ENCODE measurements at places on chromosomes 2 and 18.

GRCh38 chr2:111024496-111024895, 96.2 kb upstream of the BCL2L11 start:
- no peak for DNase-seq

DNA sequence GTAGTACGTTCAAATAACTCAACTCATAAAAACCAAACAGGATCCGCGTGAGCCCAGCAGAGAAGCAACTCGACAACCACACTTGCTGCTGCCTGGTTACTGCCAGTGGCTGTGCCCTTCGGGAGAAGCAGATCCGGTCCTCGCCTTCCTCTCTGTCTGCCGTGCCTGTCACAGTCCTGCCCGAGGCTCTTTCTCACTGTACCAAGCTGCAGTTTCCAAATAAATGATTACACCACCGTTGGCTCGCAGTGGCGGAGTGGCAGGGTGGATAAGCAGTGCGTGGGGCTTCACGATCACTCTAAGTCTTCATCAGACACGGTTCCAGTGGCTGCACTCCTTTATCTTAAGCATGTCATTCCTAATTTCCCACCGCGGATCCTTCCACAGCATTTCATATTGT, 26.1 kb upstream of the SALL3 start:
- no peak for DNase-seq

GRCh38 chr2:153291718-153292117, 186.8 kb downstream of the RPRM start:
- DNase-seq, result no peak

DNA sequence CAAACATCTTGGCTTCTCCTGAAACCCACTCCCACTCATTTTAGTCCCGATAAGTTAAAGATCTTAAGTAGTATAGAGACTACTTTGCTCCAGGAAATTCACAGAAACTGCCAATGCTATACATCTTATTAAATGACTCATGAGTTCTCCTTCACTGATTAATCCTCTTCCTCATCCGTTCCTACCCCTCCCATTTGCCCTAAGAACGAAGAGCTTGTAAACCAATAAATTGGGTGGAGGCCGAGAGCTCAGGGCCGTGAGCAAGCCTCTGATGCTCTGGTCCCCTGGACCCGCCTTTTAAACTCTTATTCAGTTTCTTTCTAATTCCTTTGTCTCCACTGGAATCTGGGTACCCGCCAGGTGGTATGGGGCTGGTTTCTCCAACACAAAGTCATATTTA, 68.6 kb downstream of the METTL8 start:
- DNase-seq, result no peak

DNA sequence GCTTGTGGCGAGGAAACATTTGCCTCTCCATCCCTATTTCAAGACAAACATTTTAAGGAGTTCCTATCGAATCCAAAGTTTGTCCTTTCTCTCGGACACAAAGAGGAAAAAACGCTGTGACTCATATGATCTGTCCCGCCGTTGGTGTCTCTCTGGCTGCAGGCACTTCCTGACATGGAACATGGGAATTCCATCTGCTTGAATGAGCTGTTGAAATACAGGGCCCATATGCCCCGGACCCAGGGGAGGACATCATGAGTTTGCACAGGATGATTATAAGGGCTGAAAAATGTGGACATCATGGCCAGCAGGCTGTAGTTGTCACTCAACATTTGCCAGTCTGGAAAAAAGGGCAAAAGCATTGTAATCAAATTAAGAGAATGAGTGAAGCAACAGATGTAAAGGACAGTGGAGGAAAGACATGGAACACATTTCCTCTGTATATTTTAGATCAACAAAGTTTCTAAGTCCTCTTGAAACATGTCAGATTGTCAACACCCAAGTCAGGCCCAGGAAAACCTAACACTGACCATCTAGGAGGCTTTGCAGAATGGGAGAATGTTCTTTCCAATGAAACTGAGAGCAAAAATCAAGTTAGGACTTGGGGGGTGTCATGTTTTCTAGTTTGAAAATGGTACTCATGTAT, 103.2 kb upstream of the SMIM21 start:
- DNase-seq, result peak; percentile 21

- no peak for DNase-seq
These were observed 94.8 kb upstream of the LTBP1 start for GRCh38 chr2:32851777-32852439.

DNA sequence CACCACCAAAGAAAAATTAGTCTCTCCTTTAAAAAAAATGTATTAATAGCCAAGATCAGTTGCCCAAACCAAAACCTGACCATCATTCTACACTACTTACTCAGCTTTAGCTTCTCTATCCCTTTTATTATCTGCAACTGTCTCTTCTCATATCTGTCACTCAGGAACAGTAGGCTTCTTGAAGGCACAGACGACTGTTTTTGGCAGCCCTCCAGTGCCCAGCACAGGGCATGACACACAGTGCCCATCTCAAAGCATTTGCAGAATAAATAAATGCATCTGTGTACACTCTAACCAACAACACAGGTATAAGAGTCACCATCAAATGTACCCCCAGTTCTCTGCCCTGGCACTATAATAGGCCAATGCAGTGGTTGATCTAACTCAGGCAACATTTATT, 117.2 kb downstream of the UXS1 start:
- no peak for DNase-seq

DNA sequence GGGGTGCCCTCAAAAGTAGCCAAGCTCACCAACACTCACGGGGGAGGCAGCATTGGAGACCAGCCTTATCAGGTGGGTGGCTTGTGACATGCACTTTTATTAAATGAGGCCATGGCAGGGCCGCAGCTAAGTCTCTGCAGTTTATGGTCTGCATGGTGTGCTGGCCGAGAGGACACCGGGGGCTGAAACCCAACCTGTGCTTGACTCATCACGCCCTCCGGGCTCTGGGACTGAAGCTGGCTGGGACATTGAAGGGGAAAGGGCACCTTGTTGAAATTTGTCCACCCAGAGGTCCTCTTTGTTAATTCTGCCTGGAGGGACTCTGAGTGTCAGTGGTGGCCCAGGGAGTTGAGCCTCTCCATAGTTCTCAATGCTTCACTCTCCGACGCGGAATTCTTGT, 17.7 kb upstream of the NTSR2 start:
- DNase-seq, result no peak

GRCh38 chr2:67871686-67872412, 191.0 kb downstream of the C1D start:
- DNase-seq, result peak; percentile 86

- no peak for DNase-seq
These were observed 7.0 kb upstream of the NUP35 start for GRCh38 chr2:183117226-183117625.

- no peak for DNase-seq
These were observed 70.7 kb upstream of the HNRNPA3 start for GRCh38 chr2:177141866-177142265.

DNA sequence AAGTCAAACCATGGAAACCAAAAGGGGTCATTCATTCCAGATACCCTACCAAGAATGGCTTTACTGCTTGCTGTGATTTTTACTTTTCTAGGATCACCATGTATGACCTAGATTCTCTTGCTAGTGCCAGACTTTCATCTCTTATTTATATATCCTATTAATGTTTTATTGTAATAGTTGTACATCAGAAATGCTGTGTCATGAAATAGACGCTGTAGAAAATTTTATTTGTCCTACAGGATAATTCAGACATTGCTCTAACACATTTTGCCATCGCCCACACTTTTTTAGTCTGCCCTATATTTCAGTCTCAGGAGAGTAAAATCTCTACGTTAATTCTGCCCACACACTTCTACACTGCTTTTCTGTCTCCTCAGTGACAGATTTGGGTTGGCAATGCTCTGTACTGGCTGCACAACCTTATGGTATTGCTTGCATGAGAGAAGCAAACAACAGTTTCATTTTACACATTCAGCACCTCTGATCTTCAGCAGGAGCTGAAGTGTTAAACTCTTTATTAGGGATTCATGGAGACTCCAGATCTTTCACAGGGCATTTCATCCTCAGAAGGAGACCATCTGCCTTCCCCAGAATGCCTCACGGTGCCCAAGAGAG, 871.8 kb upstream of the CHAC2 start:
- no peak for DNase-seq

DNA sequence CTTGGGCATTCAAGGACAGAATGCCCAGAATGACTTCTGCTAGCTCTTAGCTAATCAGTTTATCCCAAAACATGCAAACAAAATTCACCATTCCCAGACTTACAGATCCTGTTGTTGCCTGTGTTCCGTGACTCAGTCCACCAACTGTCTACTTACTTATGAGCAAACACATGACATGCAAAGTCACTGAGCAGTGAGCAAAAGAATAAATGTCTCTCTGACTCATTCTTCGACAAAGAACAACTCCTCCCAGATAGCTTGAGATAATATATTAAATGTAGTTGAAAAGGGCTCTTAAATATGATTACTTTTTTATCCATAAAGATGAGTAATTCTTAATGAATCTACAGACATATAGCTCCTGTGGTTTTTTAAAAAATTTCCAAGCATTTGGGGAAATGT, 9.0 kb upstream of the CREG2 start:
- DNase-seq, result peak; percentile 81

DNA sequence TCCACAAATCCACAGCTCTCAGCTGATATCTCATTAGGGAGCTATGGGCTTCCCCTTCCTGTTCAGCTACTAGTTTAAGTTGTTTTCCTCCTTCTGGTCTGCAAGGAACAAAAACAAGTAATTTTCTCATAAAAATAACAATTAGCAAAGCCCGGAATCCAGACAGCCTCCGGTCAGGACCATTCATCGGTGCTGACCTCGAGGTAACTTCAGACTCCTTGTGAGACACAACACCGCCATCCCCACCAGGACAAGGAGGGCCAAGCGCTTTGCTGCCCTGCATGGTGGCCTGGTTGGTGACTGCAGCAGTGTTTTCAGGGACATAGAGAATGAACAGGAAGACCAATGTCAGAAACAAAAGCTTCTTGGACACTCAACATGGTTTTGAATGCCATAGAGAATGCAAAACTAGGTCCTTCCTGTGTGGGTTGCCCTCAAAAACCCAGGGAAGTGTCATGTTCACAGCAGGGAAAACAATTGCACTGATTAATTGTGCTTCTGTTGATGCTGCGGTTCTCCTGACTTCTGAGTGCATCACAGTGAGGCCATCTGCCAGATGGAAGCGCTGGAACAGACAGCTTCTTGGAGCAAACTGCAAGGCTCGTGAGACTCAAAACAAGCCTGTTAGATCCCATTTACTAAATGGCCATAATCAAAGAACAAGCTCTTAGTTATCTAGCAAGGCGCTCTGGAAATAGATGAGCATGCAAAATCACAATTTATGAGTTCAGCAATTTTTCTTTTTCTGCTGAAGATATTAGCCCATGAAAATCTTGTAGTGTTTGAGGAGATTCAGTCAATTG, 77.1 kb downstream of the HS1BP3 start:
- no peak for DNase-seq

GRCh38 chr2:74232426-74232825, 34.0 kb downstream of the MTHFD2 start:
- DNase-seq, result no peak

- DNase-seq, result no peak
These were observed 74.3 kb upstream of the TNP1 start for GRCh38 chr2:216934151-216934550.

GRCh38 chr2:230915319-230915718, 9.7 kb downstream of the GPR55 start:
- no peak for DNase-seq

DNA sequence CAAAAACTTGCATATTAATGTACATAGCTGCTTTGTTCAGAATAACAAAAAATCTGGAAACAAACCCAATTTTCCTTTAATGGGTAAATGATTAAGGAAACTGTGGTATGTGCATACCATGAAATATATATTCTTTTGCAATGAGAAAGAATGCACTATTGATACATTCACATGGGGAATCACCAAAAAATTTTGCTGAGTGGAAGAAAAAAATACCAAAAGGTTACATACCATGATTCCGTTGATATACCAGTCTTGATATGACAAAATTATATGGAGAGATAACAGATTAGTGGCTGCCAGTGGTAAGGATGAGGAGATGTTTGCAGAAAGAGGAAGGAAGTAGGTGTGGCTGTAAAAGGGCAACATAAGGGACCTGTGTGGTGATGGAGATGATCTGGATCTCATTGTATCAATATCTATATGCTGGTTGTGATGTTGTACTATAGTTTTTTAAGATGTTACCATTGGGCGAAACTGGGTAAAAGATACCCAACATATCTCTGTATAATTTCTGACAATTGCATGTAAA, 54.6 kb upstream of the BCL2L11 start:
- no peak for DNase-seq

DNA sequence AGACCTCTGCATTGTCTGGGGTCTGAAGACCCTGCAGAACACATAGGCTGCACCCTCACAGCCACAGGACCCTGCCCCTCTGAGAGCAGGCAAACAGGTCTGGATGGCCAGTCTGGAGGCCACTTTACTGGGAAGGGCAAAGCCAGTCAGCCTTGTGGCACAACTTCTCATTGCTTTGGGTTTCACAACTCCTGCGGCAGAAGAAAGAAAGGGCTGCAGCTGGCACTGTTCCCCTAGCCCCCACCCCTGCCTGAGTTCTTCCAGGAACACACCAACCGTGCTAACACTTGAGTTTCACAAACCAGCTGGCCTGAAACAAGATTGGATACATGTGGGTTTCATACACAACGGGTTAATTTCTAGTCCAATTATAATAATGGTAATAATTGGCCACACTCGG, 276.5 kb upstream of the MGAT5 start:
- DNase-seq, result no peak

DNA sequence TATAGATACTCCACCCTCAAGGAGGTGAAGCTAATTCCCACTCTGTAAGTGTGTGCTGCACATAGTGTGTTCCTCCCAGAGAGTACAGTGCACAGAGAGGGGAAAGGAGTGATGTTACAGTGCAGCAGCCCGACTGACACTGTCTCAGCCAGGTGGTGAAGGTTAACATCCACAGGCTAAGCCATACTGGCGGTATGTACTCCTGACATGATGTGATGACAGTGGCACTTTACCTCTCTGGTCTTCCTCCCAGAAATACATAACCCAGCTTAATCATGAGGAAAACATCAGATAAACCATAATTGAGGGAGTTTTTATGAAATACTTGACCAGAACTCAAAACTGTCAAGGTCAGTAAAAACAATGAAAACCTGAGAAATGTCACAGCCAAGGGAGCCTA, 107.1 kb downstream of the RAB3GAP1 start:
- DNase-seq, result no peak

GRCh38 chr2:144513388-144514101, 6.4 kb downstream of the ZEB2 start:
- no peak for DNase-seq

GRCh38 chr2:7226501-7226900, 309.3 kb downstream of the RNF144A start:
- no peak for DNase-seq

DNA sequence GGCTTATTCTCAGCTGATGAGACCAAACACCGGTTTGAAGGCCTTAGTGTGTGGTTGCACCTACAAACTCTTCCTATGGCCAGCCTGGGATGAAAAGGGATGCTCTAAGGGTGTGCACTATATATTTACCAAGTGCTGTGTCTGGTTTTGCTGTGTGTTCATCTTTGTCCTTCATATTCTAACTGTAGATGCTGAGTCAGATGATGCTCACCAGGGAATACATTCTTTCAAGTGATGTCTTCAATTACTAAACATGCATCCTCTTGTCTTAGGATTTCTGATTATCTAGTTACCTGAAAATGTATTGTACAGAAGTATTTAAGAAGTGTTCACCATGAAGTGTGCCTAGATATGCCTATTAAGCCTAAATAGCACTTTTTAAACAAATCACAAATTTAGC, 1111.6 kb upstream of the ZEB2 start:
- no peak for DNase-seq
